Stimulated activated CD4-positive, alpha-beta T cell treated with anti-CD3 and anti-CD28 coated beads, Interleukin-2, amount 100 ng/mL, for 48 hours (primary cell): ENCODE measurements at places on chromosomes 5 and 9.
A peak's percentile ranks its signal among the peaks of the same experiment; 100 is the strongest.

DNA sequence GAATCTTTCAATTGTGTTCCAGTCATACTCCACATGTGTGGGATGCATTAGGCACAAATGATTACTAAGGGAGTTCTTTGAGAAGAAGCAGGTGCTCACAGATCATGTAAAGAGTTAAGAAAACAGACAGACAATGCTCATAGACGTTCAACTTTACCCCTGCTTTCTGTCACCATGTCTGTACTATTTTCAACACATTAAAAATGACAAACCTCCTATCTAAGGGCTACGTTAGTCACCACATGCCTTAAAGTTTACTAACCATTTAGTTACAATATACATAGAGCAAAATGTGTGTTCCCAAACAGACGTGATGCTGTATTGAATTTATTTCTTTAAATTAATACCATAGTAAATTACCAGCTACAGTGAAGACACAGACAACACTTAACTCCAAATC is 435.9 kb downstream of the HCN1 start:
- no peak for DNase-seq

- no peak for DNase-seq
These were observed 101.3 kb downstream of the PAM start for GRCh38 chr5:102856389-102856777.

- peak; percentile 67 for DNase-seq
These were observed at the start of gene TNFAIP8 for GRCh38 chr5:119355685-119356611. TSS of gene TNFAIP8 (plus strand) at chr5:119356019. CDS start at chr5:119356091, 72 bp downstream.

DNA sequence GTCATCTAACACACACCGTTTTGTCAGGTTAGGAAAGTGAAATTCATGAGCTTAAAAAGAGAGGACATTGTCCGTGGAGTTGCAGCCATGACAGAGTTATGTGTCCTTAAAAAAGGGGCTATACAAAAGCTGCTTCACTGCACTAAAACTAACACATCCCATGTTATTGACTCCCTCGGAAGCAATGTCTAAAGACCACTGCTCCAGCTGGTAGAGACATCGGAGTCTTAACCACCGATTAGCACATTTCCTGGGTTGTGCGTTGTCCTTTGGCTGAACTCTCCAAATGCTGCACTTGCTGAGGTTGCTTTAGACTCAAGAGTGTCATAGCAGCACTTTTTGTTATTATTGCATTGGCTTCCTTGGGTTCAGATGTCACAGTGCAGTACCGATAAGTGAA is 128.3 kb upstream of the C9orf72 start:
- DNase-seq = no peak

GRCh38 chr5:156505101-156505500 is 178.1 kb downstream of the SGCD start:
- no peak for DNase-seq

DNA sequence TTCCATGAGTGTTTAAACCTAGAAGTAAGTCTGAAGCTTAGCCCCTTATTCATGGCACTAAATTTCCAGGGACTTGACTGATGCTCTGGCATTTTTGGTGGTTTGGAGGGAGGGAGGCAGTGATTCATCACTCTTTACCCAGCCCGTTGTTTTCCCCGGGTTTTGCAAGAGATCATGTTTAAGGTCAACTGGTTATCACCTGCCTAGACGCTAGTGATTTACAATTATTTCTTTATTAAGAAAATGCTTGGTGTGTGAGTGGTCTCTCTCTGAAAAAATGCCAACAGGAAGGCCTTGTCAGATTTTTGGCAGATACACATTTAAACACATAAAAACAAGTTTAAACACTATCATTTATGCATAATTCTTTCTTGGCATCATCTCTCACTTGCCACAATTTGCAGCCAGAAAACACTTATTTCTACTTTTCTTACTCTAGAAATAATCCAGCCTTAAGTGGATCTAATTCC is 737.9 kb upstream of the ZNF608 start:
- DNase-seq = no peak

- no peak for DNase-seq
These were observed 42.4 kb upstream of the TJP2 start for GRCh38 chr9:69131682-69132081.

DNA sequence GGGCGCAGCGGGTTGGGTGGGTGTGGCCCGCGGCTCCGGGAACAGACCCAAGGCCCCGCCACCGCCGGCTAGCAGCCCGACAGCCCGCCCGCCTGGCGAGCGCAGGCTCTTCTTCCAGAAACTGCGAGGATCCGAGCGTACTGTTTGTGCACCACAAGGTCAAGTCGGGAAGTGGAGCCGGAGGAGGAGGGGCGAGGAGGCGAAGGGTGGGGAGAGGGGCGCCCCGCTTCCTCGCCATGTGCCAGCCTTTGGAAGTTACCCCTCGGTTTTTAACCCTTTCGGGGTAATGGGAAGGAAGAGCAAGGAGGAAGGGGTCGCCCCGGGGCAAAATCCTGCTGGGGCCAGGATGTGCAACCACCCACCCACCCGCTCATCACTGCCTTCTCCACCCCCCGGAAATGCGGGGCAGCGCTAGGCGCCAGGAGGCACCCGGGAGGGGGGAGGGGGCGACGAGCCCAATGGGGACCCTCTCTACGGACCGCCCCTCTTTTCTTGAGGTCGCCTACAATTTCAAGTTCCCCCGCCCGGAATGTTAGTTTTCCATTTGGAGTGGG is 1.1 kb upstream of the JADE2 start:
- DNase-seq = peak; percentile 56

DNA sequence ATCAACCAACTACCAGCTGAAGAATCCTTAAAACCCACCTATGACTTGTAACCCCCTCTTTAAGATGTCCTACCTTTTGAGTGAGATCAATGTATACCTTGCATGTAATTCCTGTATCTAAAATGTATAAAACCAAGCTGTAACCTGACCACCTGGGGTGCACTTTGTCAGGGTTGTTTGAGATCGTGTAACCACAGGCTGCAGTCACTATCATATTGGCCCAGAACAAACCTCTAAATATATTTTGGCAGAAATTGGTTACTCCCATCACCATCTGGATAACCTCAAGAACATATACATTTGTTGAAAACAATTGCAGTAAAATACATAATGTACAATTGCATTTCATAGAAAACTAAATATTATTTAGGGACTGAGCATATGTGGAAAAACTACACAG is 8.4 kb downstream of the CARNMT1 start:
- no peak for DNase-seq

DNA sequence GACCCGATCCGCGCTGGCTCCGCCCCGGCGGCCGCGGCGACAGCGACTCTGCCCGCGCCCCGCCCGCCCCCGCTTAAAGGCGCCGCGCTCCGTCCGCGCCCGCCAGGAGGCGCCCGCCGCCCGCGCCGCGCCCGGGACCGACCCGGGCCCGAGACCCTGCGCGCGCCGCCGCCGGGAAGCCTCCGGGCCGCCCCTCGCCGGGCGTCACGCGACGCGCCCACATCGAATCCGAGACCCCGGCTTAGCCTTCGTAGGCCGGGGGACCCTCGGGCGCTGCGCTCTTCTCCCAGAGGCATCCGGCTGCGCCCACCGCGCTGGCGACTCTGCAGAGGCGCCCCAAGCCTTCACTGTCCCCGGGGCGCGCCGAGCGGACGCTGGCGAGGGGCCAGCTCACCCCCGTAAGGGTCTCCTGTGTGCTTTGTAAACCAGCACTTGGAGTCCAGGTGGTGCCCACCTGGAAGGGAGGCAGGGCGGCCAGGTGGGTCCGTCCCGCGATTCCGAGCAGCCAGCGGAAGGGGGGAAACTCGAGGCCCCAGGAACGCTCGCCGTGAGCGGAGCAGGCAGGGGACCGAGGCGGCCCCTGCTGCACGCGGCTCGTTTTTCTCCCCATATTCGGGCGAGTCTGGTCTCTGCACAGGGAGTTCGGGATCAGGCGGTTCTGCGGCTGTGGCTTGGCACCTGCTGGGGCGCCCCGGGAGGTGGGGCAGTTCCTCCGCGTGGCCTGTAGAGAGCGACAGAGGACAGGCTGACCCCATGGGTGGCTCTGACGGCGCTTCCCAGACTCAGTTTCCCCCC is 423 bp upstream of the ABCA2 start:
- peak; percentile 57 for DNase-seq

DNA sequence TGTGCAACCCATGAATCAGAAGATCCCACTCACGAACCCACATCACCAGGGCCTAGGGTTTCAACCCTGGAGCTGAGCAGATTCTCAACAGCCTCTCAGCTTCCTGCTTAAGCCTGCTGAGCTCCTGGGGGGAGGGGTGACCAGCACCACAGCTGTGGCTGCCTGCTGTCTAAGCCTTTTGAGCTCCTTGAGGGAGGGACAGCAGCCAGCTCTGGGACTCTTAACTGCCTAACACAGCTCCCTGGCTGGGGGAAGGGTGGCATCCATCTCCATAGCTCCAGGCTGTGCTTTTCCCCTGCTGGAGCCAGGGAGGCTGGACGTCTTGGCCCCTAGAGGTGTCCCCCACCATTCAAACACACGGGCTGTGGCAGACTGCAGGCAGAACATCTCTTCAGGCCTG is 250.3 kb downstream of the DMAC1 start:
- DNase-seq = no peak

DNA sequence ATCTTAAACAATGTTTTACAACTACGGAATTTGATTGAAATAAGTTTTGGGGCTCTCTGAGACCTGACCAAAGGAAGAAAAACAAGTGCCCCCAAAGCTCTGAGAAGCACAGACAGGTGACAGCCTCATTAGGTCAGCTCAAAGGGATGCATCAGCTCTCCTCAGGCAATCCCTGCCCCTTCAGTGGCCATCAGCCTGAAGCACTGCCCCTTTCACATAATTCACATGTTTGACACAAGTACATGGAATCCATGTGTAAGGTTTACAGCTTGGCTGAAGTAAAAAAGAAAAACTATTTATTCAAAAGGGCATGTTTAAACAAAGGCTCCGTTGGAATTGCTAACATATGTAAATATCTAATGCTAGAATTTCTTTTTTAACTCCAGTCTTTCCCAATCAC is 56.3 kb downstream of the TSSK1B start:
- no peak for DNase-seq

DNA sequence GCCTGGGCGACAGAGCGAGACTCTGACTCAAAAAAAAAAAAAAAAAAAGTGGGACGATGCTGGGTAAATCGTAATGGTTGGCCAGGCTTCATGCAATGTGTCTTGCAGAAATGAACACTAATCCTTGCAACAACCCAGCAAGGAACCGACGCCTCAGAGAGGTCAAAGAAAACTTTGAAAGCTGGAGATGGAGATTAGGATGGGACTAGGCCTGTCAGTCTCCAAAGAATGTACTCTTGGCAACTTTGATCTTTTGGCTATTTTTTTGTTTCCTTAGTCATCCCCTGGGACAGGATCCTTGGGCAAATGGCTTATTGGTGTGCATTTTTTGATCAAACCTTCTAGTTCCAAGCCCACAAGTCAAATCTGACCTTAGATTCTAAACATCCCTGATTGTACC is 10.6 kb upstream of the PWWP2A start:
- no peak for DNase-seq

- no peak for DNase-seq
These were observed 96.0 kb downstream of the GALNT10 start for GRCh38 chr5:154286557-154286956.

GRCh38 chr9:130981002-130981755 is 27.8 kb upstream of the LAMC3 start:
- DNase-seq = no peak

DNA sequence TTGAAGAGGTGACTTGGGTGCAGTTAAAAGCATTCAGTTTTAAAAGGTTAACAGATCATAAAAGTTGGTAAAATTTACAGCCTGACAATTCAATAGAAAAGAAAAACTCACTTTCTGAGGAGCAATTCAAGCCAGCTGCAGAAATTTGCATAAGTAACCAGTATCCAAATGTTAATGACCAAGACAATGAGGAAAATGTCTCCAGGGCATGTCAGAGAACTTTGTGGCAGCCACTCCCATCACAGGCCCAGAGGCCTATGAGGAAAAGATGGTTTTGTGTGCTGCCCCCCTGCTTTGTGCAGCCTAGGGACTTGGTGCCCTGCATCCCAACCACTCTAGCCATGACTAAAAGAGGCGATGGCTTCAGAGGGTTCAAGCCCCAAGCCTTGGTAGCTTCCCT is 1406.5 kb upstream of the ACO1 start:
- no peak for DNase-seq

GRCh38 chr9:78856144-78856543 is 559.2 kb downstream of the PSAT1 start:
- no peak for DNase-seq

DNA sequence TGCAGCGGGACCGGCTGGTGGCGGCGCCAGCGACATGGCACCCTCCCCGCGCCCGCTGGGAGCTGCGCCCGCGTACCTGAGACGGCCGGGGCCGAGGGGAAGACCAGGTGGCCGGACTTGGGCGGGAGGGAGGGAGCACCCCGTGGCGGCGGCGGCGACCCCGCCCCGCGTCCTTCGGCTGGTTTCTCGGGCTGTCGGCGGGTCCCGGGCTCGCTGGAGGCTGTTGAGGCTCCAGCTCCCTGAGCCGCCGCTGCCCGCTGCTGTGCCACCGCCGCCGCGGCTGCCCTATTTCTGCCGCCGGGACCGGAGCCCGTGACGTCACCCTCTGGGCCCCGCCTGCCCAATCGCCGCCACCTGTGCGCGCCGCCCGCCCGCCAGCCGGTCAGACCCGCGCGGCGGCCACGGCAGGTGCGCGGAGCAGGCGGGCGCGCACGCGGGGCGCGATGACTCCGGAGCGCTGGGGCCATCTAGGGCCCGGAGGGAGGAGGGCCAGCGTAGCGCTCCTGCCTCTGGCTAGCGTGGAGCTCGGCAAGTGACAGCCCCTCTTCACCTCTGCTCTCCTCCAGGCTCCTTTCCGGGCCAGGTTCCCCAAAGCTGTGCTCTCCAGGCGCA is at the start of gene FSTL4:
Gene FSTL4, minus strand, starts transcription at position 293 of the 612 bp plus-strand sequence.
- DNase-seq = peak; percentile 24

DNA sequence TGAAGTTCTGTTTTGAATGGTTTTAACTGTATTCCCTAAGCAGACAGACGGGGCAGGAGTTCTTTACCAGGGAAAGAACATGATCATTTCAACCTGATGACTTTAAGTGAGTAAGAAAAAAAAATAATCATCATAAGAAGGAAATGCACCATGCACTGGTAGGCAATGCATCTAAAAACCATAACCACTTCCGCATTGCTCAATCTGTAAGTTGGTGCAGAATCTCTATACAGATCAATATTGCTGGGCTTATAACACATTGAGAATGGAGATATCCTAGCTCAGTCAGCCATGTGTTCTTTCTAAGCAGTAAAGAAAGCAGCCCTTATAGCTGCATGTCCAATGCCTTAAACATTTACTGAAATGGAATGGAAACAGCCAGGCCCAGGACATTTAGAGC is 407.1 kb upstream of the DMAC1 start:
- no peak for DNase-seq

DNA sequence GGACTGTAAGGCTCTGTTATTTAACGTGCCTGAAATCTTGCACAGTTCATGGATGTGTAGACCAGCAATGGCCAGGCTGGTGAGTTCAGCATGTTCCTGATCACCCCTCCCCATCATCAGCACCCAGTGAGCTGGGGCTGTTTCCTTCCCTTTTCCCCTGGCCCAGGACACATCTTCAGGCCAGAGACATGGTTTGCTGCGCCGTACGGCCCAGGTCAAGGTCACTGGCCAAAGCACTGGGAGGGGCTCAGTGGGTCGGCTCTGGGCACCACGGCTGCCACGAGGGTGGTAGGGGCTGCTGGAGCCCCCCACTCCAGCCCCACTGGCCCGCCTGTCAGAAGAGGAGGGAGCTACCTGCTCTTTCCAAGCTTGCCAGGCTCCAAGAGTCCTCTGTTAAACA is 55.9 kb downstream of the SEMA4D start:
- no peak for DNase-seq

GRCh38 chr9:110579862-110580219 is 300 bp upstream of the SVEP1 start:
- no peak for DNase-seq

- DNase-seq = no peak
These were observed 70.3 kb upstream of the EQTN start for GRCh38 chr9:27367175-27367798.

- DNase-seq = no peak
These were observed 1.3 kb downstream of the HINT2 start for GRCh38 chr9:35813434-35814105.
